CD4-positive, alpha-beta T cell treated with Interleukin-21 for 1 hour (primary cell): ENCODE measurements at places on chromosomes 12 and 14.

GRCh38 chr12:2526371-2526770, 268.4 kb upstream of the FKBP4 start:
- no peak for DNase-seq

- no peak for DNase-seq
Observed at GRCh38 chr14:23366426-23366921, 1.5 kb upstream of the EFS start.

DNA sequence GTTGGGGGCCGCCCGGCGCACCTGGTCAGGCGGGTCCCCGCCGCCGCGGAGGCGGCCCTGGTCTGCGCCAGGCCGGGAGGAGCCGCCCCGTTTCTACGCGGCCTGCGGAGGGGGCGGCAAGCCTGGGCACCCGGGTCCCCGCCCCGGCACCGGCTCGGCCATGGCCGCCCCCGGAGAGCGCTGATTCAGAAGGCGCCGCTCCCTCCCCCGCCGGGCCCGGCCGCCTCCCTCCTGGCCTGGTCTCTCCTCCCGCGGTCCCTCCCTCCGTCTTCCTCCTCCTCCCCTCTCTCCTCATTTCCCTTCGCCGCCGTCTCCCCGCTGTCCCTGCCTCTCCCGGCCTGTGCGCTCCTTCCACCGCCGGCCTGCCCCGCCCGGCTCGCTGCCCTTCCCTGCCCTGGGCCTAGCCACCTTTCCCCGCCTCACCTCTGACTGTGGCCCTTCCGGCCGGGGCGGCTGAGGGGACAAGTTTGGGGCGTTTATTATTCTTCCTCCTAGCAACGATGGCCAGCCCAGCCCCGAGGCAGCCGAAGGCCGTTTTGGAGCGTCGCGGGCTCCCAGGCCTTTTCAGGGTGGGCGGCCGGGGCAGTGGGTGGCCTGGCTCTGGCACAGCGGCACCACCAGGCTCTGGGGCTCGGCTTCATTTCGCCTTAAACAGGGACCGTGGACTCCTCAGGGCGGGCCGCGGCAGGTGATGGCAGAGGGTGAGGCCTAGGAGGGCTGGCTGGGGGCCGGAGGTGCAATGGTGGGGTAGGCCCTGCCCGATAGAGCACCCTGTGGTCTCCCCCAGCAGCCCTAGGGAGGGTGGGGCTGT, 768 bp downstream of the CEP170B start:
- DNase-seq, result peak; percentile 22

DNA sequence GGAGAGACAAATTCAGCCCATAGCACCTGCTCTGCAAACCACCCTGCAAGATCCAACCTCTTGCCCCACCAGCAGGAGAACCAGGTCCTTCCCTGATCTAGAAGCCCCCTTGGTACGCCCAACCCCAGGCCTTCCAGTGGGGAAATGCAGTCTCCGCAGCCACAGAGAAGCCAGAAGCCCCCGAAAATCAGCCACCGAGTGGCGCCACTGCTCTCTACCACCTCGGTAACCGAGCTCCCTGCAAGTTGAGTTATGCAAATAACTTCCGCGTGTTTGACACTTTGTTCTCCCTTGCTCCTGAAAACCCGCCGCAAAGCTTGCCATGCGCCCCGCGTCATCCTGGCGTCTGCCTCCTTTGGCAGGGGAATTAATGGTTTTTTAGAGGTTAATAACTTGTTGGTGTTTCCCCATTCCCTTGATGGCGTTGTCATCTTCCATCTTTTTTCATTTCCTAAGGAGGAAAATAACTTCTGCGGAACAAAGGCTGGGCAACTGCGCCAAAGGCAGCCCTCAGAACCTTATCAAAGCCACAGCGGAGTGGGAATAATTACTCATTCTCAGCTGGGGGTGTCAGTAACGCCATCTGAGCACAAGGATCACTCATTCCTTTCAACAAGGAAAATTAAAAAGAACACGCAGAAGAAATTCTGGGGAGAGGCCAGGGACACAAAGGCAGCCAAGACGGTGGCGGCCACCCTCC, 60.4 kb downstream of the FZD10 start:
- DNase-seq, result no peak
